ENCODE measurements at places on chromosomes 13 and 19.

- no peak for DNase-seq
Measured at GRCh38 chr19:33098055-33098534, 17.1 kb downstream of the GPATCH1 start.

GRCh38 chr13:97932036-97932435 lies 21.4 kb upstream of the IPO5 start:
- DNase-seq, result no peak

DNA sequence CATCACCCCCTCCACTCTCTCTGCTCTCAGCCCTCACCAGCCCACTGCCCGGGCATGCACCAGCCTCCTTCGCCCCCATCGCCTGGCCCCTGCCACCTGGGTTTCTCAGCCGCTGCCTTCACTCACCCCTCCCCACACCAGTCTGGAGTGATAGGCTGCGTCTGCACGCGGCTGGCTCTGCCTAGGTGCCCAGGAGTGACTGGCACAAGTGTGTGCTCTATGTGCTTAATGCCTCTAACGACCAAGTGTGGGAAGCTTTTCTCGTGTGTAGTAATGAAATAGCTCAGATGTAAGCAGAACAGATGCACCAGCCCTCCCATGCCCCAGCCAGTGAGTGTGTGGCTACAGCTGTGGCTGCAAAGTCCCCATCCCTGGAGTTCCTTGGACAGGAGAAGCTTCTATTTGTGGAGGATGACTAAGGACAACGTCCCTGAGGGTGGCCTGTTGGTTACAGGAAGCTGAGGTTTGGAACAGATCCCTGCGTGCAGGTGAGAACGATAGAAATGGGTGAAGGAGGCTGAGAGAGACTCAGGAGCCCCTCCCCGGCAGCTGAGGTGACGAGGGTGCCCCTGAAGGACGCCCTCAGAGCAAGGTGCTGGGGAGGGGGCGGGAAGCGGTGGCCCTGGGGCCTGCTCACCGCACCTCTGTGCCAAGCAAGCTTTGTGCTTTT lies 35.6 kb downstream of the ATP11A start:
- no peak for DNase-seq

- DNase-seq, result no peak
Measured at GRCh38 chr19:13098277-13099072, 4.2 kb downstream of the LYL1 start.

DNA sequence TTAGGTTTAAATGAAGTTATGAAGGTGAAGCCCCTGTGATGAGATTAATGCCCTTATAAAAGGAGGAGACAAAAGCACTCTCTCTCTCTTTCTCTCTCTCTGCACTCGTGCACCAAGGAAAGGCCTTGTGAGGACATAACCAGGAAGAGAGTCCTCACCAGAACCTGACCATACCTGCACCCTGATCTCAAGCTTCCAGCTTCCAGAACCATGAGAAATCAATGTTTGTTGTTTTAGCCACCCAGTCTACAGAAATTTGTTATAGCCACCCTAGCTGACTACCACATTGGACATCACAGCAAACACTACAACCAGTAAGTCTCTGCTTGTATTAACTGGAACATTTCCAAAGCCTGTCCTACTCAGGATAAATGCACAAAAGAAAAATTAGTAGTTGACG lies 34.7 kb upstream of the WDFY2 start:
- no peak for DNase-seq

DNA sequence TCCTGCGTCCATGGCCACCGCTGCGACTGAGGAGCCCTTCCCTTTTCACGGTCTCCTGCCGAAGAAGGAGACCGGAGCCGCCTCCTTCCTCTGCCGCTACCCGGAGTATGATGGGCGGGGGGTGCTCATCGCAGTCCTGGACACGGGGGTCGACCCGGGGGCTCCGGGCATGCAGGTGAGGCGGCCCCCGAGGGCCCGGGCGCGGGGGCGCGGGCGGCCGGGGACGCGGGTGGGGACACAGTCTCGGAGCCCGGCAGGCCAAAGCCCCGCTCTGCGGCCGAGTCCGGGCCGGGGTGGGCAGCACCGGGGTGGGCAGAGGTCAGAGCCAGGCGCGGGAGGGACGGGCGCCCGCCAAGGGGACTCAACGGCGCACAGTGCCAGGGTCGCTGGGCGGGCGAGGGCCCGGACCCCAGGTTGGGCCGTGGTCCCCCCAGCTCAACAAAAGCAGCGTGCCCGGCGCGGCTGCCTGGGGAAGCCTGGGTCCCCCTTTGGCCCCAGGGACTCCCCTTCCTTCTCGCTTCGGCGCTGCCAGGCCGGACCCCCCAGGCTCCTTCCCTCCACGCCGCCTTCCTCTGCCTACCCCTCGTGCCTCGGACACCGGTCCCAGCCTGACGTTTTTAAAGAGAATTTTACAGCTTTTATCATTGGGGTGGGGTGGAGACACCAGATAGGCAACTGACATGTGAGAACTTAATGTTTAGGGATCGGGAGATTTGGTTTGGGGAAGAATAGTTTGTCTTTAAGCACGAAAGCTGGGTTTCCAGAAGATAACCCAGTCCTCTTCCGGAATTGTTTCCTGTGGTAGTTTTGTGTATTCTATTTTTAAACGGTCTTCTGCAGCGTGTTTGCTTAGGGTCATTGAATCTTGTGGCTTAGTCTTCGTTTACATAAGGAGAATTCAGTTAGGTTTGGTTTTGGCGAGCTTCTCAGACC lies 509 bp downstream of the TPP2 start:
- DNase-seq, result no peak

DNA sequence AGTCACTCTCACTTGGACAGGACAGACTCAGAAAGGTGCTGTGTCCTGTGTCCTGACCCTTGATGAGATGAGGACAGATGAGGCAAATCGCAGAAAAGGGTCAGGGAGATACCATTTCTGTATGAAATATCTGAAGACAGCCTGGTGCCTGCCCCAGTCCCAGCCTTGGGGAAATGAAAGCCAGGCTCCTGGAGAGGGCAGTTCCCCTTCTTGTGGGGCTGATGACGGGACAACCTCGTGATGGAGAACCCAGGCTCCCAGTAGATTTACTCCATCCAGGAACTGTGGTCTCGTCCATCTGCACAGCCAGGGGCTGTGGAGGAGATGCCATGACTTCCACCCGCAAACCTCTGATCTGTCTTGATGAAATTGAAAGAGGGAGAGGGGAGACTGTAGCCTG lies 13.8 kb downstream of the LILRB1 start:
- DNase-seq, result no peak

DNA sequence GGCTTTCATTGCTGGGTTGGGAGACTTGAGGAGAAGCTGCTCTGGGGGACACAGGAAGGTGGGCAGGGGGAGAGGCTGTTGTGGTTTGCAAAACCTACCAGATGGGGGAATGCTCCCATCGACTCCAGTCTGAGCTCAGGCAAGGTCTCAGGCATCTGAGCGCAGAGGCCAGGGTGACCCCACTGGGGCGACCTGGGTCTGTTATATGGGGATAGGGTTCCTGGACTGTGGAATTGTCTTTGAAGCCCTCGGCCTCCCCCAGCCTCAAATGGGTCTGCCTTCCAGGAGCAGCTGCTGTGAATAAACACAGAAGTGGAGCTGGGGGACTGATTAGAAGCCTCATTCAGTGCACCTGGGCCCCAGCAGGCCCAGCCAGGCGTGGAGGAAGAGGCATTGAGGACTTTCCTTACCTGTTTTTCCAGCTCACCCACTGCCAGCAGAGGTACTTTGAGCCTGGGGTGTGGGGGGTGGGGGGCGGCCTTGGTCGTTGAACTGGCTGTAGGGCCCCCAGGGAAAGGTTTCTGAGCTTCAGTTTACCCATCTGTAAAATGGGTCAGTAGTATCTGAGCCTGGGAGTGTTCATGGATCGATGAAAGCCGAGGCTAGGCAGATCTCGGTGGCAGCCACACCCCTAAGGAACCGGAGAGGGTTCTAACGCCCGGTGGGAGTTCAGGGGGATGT lies 1.4 kb downstream of the CERS4 start:
- DNase-seq, result no peak

GRCh38 chr19:19486343-19487076 lies 28.8 kb downstream of the TSSK6 start:
- DNase-seq, result no peak

- DNase-seq, result no peak
Measured at GRCh38 chr19:23882493-23882892, 32.2 kb upstream of the ZNF726 start.

- DNase-seq, result no peak
Measured at GRCh38 chr19:46719629-46720502, 3.0 kb upstream of the PRKD2 start.

- no peak for DNase-seq
Measured at GRCh38 chr13:28610996-28611395, 47.9 kb upstream of the POMP start.

- DNase-seq, result no peak
Measured at GRCh38 chr13:36211567-36211966, 2.8 kb downstream of the SOHLH2 start.

- DNase-seq, result no peak
Measured at GRCh38 chr19:30020189-30020588, 78.2 kb downstream of the URI1 start.

DNA sequence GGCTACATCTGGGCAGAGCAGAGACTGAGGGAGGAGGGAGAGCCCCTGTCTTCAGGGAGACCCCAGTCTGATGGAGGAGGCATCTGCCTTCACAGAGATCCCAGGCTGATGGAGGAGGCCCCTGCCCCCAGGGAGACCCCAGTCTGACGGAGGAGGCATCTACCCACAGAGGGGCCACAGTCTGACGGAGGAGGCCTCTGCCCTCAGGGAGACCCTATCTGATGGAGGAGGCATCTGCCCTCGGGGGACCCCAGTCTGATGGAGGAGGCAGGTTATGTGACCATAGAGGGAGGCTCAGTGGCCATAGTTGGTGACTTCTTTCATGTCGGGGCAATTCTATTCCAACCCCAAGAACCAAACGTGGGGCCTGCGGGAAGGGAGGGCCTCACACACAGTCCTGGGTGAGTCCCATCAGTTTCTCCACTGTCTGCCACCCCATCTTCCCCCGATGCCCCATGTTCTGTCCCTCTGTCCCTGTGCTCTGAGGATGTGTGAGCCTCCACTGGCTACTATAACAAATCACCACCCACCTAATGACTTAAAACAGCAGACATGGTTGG lies 14.3 kb downstream of the MISP start:
- no peak for DNase-seq

- DNase-seq, result no peak
Measured at GRCh38 chr13:97188207-97188606, 33.9 kb upstream of the MBNL2 start.

DNA sequence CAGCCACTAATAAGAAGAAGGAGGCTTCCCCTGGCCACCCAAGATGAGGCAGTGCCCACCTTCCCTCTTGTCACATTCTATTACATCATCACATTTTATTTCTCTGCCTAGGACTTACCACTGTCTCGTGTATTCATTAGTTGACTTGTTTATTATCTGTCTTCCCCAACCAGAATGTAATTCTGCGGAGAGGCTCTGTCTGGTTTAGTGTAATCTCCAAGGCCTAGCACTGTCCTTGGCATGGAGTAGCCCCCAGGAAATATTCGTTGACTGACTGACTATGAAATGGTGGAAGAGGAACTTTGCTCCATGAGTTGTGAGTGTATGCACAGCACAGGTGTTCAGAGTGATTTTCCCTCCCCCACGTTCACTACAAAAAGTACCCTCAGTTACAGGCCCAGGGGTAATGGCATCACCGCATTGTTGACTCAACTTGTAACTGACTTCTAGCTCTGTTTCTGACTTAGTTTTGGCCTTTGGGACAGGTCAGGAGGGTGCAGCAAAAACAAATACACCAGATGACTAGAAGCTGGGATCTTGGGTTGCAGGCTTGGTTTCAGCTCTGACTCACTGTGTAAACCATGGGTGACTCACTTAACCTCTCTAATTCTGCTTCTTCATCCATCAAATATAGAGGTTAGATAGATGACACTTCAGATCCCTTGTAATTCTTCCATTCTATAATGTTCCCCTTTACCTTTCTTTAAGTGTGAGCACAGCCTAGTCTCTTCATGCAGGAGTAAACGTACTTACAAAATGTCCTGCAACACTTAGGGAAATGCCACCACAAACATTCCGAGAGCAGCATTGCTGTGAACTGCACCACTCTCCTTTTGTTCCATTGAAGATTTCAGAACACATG lies 229.7 kb downstream of the KCNRG start:
- peak; percentile 83 for DNase-seq

- DNase-seq, result no peak
Measured at GRCh38 chr19:36745870-36746269, 26.7 kb downstream of the ZNF850 start.

- no peak for DNase-seq
Measured at GRCh38 chr13:111562716-111563115, 242.3 kb downstream of the TEX29 start.

GRCh38 chr19:42229855-42230351 lies 9.8 kb downstream of the ZNF526 start:
- DNase-seq, result no peak

GRCh38 chr13:32195713-32196112 lies 119.5 kb downstream of the ZAR1L start:
- no peak for DNase-seq

GRCh38 chr13:26589226-26589625 lies 31.7 kb downstream of the WASF3 start:
- no peak for DNase-seq

- DNase-seq, result no peak
Measured at GRCh38 chr19:6644796-6645195, 25.2 kb downstream of the TNFSF14 start.

DNA sequence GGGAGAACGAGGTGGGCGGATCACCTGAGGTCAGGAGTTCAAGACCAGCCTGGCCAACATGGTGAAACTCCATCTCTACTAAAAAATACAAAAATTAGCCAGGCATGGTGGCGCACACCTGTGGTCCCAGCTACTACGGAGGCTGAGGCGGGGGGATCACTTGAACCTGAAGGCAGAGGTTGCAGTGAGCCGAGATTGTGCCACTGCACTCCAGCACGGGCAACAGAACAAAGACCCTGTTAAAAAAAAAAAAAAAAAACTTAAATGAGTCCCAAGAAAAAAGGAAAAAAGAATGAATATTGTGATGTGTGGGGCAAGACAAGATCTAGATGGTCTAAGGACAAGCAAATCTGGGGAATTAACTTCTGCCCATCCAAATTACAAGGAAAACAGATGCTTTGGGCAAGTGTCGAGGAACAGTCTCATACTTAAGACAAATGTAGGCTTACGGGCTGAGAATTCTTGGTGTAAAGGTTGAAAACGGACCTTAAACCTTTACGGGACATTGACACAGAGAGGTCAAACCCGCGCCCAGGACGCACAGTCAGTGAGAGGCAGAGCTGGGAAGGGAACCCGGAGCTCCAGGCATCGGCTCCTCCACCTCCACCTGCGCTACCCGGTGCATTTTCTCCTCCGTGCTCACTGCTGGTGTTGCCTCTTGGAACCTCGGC lies 656 bp upstream of the ZNF324 start:
- DNase-seq, result no peak

DNA sequence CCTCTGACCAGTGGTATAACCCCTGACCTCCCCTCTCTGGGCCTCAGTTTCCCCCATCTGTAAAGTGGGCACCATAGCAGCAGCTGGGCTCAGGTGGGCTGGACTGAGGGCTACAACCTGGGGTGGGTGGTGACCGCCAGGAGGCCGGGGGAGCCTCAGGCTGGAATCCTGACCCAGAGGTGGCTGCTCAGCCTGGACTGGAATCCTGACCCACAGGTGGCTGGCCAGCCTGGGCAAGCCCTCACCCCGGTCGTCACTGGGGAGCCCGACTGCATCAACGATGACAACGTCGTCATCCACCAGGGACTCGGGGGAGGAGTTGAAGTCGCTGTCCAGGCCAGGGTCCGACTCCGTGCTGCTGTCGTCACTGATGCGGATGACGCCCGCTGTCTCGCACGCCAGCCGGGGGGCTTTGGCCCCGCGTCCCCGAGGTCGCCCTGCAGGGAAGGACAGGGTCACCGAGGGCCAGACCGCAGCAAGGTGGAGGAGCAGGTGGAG lies 10.2 kb downstream of the GPX4 start:
- no peak for DNase-seq

Data from stimulated activated effector memory CD8-positive, alpha-beta T cell treated with anti-CD3 and anti-CD28 coated beads, Interleukin-12 subunit alpha, Interleukin-12 subunit beta, amount 100 ng/mL, for 72 hours (primary cell).